ENCODE measurements at places on chromosomes 7 and 10. TPM values are rescaled to one million over a fixed set of nuclear protein-coding genes. Genes with fewer than 3 reads are reported as not detected.

GRCh38 chr10:62001898-62002297 is 100.4 kb downstream of the ARID5B start:
- no peak for DNase-seq
- peak overlapping the region; percentile 46 for H3K4me3 ChIP-seq
- H3K27ac ChIP-seq = peak overlapping the region; percentile 47
- peaks cover 47% of the 10 kb centered on the region for H3K4me1 ChIP-seq
- H3K27me3 ChIP-seq = no peaks in the 10 kb centered on the region

- peaks cover 10% of the 10 kb centered on the region for H3K4me1 ChIP-seq
- no peak overlapping the region for H3K27ac ChIP-seq
- DNase-seq = no peak
Observed at GRCh38 chr7:35716038-35716803, 21.3 kb upstream of the HERPUD2 start.

GRCh38 chr7:136655414-136655813 is 213.0 kb upstream of the CHRM2 start:
- H3K4me1 ChIP-seq = no peaks in the 10 kb centered on the region
- H3K27ac ChIP-seq = no peak overlapping the region
- H3K36me3 ChIP-seq = no peaks in the 10 kb centered on the region
- DNase-seq = no peak

DNA sequence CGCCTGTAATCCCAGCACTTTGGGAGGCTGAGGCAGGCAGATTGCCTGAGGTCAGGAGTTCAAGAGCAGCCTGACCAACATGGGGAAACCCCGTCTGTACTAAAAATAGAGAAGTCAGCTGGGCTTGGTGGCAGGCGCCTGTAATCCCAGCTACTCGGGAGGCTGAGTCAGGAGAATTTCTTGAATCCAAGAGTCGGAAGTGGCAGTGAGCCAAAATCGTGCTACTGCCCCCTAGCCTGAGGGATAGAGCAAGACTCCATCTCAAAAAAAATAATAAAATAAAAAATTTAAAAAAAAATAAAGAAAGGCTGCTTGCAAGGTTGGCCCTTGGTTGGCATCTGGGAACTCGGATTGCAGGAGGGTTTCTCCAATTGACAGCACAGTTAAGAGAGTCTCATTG is 221.6 kb downstream of the DGKI start:
- DNase-seq = no peak
- H3K36me3 ChIP-seq = no peaks in the 10 kb centered on the region
- H3K4me1 ChIP-seq = no peaks in the 10 kb centered on the region
- no peak overlapping the region for H3K4me3 ChIP-seq
- no peak overlapping the region for H3K27ac ChIP-seq

- no peaks in the 10 kb centered on the region for H3K4me1 ChIP-seq
- H3K4me3 ChIP-seq = no peak overlapping the region
- no peak overlapping the region for H3K27ac ChIP-seq
Observed at GRCh38 chr7:128304212-128304611, 39.5 kb downstream of the RBM28 start.

DNA sequence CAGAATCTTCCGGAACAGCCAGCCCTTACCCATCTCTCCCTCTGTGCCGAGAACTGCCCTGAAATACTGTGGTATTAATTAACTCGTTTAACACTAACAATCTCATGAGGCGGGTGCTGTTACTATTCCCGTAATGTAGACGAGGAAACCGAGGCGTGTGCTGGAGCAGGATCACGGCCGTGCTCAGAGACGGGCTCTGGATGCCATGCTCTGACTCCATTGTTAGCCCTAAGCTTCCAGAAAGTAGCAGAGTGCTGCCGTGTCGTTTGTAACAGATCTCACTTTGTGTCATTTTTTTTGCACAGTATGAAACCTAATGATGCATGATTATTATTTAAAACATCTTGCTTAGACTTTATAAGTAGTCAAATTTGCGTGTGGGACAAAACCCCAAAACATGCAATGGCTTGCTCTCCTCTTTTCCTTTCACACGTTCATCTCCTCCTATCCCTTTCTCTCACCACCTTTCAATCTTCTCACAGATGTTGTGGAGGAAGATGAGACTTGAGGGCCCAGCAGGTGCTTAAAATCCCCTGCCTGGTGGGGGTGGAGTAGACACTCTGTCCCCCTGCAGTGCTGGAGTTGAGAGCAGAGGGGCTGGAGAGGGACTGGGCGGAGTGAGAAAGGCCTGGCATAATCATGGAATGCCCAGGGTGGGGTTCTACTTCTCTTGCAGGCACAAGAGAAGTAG is 482 bp upstream of the ACTR3C start:
- peak overlapping the region; percentile 80 for H3K4me3 ChIP-seq
- H3K4me1 ChIP-seq = peaks cover 47% of the 10 kb centered on the region
- DNase-seq = no peak

DNA sequence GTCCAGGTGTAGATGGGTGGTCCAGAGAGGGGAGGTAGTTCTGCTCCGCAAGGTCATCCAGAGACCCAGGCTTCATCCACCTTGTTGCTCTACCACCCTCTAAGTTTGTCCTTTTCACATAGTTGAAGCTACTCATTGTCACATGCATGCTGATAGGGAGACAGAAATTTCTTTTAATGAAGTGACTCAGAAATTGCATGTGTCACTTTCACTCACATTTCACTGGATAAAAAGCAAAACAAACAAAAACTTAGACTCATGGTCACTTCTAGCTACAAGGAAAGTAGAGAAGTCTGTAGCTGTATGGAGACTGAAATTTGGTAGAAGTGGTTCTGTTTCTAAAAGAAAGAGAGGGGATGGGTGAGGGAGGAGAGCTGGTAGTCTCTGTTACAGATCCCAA is 161.9 kb downstream of the SORCS3 start:
- H3K36me3 ChIP-seq = no peaks in the 10 kb centered on the region
- H3K4me3 ChIP-seq = no peak overlapping the region
- H3K27me3 ChIP-seq = no peaks in the 10 kb centered on the region
- no peak for DNase-seq
- no peaks in the 10 kb centered on the region for H3K4me1 ChIP-seq

DNA sequence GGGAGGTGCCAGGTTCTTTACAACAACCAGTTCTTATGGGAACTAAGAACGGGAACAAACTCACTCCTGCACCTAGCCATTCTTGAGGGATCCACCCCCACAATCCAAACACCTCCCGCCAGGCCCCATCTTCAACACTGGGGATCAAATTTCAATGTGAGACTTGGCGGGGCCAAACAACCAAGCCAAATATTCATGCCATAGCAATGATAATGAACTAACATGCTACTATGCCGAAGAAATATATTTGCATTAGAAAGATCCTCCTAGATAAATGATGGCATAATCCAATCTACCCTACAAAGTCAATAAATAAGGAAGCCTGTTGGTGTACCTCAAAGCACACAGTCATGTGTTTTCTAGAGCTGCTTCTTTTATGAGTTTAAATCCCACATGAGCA is 57.6 kb downstream of the CCDC71L start:
- H3K36me3 ChIP-seq = no peaks in the 10 kb centered on the region
- no peak overlapping the region for H3K27ac ChIP-seq
- DNase-seq = no peak

- no peaks in the 10 kb centered on the region for H3K4me1 ChIP-seq
- no peaks in the 10 kb centered on the region for H3K36me3 ChIP-seq
- H3K4me3 ChIP-seq = no peak overlapping the region
- no peak overlapping the region for H3K27ac ChIP-seq
Observed at GRCh38 chr7:132095111-132095765, 481.0 kb downstream of the PLXNA4 start.

WNT8B gene
- total RNA-seq = not detected

- H3K4me1 ChIP-seq = no peaks in the 10 kb centered on the region
- DNase-seq = no peak
- no peak overlapping the region for H3K27ac ChIP-seq
- H3K4me3 ChIP-seq = no peak overlapping the region
Observed at GRCh38 chr7:52877240-52877639, 158.2 kb upstream of the POM121L12 start.

DNA sequence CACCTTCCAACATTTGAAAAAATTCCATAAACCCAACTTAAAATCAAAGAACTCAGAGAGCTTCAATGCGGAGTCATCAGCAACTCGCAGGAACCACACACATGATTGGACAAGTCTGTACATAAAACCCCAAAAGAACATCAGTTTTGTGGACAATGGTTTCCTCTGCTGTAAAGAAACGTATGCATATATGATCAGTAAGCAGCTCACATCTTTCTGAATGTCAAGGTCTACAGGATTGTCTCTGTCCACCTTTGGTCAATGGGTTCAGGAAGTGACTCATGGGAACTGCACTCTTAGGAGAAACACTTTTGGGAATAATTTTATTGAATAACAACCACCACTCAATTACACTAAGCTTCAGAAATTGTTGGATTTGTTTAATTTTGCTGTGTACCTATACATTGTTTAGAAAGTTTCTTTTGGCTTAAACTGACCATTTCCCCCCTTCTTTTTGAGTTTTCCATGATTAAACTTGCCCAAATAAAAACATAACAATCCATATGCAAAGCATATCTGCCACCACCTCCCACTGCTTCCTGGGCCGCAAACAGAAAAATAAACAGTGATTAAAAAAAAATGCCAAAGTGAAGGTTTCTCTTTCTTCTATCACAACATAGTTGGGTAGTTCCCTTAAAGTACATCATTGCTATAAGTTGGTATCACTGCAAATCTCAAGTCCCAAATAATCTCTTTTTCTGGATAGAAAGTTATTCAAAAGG is 27.3 kb upstream of the AFAP1L2 start:
- no peak for DNase-seq
- H3K4me1 ChIP-seq = peaks cover 7% of the 10 kb centered on the region
- no peak overlapping the region for H3K27ac ChIP-seq
- H3K4me3 ChIP-seq = no peak overlapping the region
- peaks cover 8% of the 10 kb centered on the region for H3K36me3 ChIP-seq
- no peaks in the 10 kb centered on the region for H3K27me3 ChIP-seq

DNA sequence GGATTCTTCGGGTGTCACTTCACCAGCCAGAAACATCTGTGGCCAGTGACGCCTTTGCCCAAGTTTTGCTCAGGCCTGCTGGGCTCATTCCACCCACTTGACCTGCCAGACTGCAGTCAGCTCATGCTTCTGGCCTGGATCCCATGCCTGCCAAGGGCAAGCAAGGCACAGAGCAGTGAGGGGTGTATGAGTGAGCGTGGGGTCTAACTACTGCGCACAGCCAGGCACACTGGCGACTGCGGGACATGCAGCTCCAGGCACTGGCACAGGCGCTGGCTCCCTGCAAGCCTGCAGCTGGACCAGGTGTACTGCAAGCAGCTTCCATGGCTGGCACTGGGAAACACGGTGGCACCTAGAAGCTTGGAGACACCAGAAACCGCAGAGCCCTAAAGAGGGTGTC is 80.1 kb downstream of the MTERF1 start:
- no peak for DNase-seq
- no peak overlapping the region for H3K4me3 ChIP-seq
- no peak overlapping the region for H3K27ac ChIP-seq
- H3K27me3 ChIP-seq = no peaks in the 10 kb centered on the region
- H3K4me1 ChIP-seq = no peaks in the 10 kb centered on the region

ZPBP gene
- not detected for total RNA-seq

ANXA11 gene
- 251 TPM for total RNA-seq

- no peaks in the 10 kb centered on the region for H3K36me3 ChIP-seq
- H3K27me3 ChIP-seq = peaks cover 25% of the 10 kb centered on the region
- peaks cover 6% of the 10 kb centered on the region for H3K4me1 ChIP-seq
- H3K4me3 ChIP-seq = no peak overlapping the region
Observed at GRCh38 chr10:124069341-124070264, 23.8 kb downstream of the CHST15 start.

- H3K36me3 ChIP-seq = no peaks in the 10 kb centered on the region
- no peak overlapping the region for H3K27ac ChIP-seq
- H3K27me3 ChIP-seq = no peaks in the 10 kb centered on the region
- H3K4me3 ChIP-seq = no peak overlapping the region
- H3K4me1 ChIP-seq = no peaks in the 10 kb centered on the region
- DNase-seq = no peak
Observed at GRCh38 chr10:128466831-128467371, 340.7 kb upstream of the MKI67 start.

- no peaks in the 10 kb centered on the region for H3K36me3 ChIP-seq
- H3K4me3 ChIP-seq = no peak overlapping the region
- no peaks in the 10 kb centered on the region for H3K27me3 ChIP-seq
Observed at GRCh38 chr10:76839276-76839675, 798.3 kb downstream of the KCNMA1 start.

- H3K4me3 ChIP-seq = no peak overlapping the region
- no peaks in the 10 kb centered on the region for H3K36me3 ChIP-seq
- no peak overlapping the region for H3K27ac ChIP-seq
- DNase-seq = no peak
Observed at GRCh38 chr10:23512355-23513058, 73.6 kb downstream of the OTUD1 start.

GRID1 gene
- not detected for total RNA-seq
